MCF 10A (cell line): ENCODE measurements at places on chromosomes 13 and 19.

DNA sequence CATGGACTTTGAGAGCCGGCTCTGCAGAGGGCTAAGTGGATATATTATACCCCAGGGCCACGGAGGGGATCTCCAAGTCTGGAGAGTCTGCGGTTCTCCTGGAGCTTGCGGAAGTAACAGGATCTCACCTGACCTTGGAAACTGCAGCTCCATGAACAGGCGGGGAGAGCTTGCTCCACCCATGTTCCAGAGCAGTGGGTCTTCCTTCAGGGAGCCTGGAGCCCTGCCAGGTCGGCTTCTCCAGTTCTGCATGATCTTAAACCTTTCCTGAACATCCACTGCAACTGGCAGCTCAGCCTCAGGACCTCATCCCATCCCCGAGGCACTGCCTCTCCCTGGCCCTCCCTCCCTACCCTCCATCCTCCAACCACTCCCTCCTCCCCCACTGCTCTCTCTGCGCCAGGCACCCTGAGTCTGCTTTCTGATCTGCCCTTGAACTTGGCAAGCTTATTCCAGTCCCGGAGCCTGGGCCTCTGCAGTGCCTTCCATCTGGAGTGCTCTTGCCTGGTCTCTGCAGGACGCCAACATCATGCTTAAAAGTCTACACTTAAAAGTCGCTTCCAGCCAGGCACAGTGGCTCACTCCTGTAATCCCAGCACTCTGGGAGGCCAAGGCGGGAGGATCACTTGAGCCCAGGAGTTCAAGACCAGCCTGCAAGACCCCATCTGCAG is 13.2 kb downstream of the ATCAY start:
- DNase-seq, result no peak

GRCh38 chr13:74683411-74683810 is 549.2 kb upstream of the KLF12 start:
- DNase-seq, result peak; percentile 16

DNA sequence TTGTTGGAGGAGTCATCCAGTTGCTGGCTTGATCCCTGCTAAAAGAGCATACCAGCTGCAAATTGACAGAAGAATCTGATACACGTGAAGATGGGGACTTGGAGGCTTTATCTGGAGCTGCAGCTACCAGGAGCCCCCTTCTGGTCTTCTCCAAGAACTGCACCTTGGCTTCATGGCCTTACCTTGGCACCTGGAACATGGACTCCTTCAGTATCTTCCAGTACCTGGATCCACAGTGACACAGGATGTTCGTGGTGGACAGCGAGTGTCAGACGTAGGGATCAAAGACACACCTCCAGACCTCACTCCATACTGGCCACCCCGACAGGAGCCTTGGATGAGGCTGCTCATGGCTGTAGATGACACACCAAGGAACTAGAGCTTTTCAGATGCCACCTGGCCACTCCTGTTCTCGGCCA is 9.9 kb upstream of the ACSBG2 start:
- DNase-seq, result peak; percentile 90

DNA sequence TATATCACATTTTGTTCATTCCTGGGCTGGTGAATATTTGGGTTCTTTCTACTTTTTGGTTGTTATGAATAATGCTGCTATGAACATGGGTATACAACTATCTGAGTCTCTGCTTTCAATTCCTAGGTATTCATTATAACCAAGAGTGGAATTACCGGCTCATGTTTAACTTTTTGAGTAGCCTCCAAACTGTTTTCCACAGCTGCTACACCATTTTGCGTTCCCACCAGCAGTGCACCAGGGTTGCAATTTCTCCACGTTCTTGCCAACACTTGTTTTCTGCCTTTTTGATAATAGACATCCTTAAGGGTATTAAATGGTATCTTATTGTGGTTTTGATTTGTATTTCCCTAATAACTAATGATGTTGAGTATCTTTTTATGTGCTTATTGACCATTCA is 16.8 kb downstream of the CDK8 start:
- DNase-seq, result no peak
